ENCODE measurements at places on chromosomes 5 and 9.

GRCh38 chr5:72380492-72381274, 60.5 kb downstream of the PTCD2 start:
- no peak for ATAC-seq

GRCh38 chr5:10264604-10265003, 14.5 kb downstream of the CCT5 start:
- no peak for ATAC-seq

GRCh38 chr5:95857185-95857945, 34.8 kb upstream of the GLRX start:
- ATAC-seq: peak; percentile 14

DNA sequence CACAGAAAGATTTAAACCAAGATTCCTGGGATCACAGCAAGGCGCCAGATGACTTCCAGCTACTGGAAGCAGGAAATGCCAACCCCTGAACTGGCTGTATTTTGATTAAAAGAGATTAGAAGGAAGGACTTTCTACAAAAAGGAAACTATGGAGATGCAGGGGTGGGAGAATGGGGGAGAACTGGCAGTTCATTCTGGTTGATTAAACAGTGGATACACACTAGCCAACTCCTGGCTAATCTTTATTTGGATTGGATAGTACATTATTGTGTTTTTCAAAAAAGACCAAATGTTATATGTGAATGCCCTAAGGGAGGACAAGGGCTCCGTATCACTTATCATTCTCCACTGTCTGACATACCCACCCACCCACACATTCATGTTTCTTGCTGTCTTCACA, 93.2 kb downstream of the CDO1 start:
- ATAC-seq: no peak

DNA sequence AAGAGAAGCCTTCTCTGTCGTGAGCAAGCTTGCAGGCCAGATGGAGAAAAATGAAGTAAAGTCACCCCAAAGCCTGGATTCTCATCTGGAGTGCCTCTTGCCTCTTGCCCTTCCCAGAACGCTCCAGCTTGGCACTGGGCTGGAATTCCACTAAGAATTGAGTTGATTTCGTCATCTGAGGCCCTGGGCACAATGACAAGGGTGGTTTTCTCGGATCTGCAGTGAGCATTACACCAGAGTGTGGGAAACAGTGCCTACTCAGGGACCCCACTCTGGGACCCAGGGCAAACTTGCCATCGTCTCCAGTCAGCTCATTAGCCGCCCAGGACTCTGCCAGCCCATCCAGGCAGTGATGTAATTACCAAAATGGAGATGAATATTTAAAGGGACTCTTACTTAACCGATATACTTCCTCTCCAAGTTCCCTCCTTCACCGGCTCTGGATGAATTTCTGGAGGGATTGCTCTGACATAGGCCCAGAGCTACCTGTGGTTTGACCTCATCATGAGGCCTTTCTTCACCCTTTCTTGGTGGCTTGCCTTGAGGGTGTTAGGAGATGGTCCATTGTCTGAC, 44.7 kb upstream of the LCP2 start:
- ATAC-seq: no peak

Data from esophagus mucosa (tissue), 1 donor.